ENCODE measurements at places on chromosomes 3 and 15.
A peak's percentile ranks its signal among the peaks of the same experiment; 100 is the strongest.

DNA sequence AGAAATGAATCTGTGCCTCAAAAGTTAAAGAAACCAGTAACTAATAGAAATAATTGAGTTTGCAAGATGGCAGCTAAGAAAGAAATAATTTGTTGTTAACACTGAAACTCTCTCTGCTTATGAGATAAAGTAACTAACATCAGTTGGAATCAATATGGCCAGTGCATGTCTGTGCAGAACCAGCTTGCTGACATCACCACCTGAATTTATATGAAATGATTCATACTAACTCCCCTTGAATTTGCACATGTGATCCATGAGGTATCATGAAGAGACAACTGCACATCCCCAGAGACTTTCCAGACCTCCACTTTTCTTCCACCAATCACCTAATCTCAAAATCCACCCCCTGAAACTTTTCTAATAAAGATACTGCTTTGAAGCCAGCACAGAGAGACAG lies 10.3 kb upstream of the SLC25A38 start:
- DNase-seq: no peak

DNA sequence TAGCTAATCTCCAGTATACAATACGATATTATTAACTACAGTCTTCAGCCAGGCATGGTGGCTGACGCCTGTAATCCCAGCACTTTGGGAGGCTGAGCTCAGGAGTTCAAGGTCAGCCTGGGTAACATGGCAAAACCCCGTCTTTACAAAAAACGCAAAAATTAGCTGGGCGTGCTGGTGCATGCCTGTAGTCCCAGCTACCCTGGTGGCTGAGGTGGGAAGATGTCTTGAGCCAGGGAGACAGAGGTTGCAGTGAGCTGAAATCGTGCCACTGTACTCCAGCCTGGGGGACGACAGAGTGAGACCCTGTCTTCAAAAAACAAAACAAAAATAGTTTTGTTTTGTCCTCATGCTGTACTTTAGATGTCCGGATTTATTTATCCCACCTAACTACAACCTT lies 29.2 kb upstream of the SV2B start:
- no peak for DNase-seq

GRCh38 chr15:65338366-65338765 lies 33.9 kb downstream of the RNU5B-1 start:
- no peak for DNase-seq

- peak; percentile 60 for DNase-seq
Observed at GRCh38 chr3:153138276-153139210, 23.5 kb upstream of the RAP2B start.

DNA sequence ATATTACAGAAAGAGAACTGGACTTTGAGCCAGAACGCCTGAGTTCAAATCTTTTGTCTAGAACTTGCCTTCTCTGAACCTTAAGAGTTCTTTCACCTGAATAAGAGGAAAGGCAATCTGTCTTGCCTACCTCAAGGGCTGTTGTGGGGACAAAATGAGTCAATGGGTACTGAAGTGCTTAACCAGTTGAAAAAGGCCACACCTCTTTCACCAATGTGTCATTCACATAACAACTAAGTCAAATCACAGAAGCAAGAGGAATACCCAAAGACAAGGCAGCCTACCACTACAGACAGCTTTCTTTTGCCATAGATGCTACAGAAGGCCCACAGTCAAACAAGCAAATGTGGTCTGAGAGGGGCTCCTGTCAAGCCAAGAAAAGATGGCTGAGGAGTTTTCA lies 39.7 kb downstream of the NBEAL2 start:
- no peak for DNase-seq

- DNase-seq: no peak
Observed at GRCh38 chr3:194787072-194787471, 101.4 kb downstream of the FAM43A start.
